Keratinocyte (primary cell): ENCODE measurements at places on chromosomes 12 and 14. TPM values are rescaled to one million over a fixed set of nuclear protein-coding genes. Genes with fewer than 3 reads are reported as not detected.

LAG3 gene
- 0.09 to 0.14 TPM (median 0.09 TPM) in 3 replicates for polyA plus RNA-seq

DNA sequence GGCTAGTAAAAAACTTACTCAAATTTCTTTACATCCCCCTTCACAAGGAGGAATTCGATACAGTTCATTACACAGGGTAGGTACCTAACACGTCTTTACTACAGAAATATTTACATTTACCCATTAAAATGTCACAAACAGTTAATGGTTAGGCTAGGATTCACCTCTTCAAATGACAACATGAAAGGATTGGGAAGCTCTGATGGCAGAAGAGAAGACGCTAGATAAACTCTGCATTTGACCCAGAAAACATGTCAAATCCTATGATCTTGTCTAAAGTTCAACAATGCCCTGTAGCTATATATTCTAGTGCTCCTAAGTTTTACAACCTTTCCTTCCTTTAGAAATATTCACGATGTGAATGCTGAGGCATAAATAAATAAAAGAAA is 64.8 kb downstream of the DENND5B start:
- H3K27ac ChIP-seq: no peak overlapping the region
- no peak overlapping the region for H3K4me3 ChIP-seq
- H3K4me1 ChIP-seq: peaks cover 11% of the 10 kb centered on the region
- H3K36me3 ChIP-seq: no peaks in the 10 kb centered on the region
- DNase-seq: no peak

DNA sequence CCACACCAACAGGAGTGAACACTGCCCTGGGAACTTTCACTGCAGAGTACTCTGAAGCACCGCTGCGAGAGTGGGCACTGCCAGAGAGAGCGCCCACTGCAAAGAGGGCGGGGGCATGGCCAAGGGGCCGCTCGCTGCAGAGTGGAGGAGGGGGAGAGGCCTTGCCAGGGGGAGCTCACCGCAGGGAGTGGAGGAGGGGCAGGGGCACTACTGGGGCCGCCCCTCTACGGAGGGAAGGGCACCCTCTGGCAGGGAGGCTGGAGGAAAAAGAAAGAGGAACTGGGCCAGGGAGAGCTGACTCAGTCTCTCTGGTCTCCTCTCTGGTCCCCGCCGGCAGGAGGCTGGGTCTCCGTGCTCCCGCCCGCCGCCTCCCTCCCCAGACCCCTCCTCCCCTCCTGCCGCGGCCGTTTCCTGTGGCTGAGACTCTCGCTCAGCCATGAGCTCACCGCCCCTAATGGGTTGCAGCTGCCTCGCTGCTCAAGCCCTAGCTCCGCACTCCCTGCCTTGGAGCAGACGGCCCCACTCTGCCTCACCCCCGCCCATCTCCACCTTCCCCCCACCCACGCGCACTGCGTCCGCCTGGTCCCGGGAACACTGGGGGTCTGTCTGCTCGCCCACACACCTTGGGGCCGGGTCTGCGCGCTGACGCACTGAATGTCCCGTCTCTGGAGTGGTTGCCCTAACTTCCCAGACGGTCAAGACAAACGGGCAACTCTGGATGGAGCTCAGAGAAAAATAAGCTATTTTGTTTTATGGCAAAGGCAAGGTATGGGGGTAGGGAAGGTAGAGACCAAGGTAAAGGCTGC is 1.3 kb downstream of the ARHGEF40 start:
- peaks cover 18% of the 10 kb centered on the region for H3K4me1 ChIP-seq
- no peak for DNase-seq
- peaks cover 8% of the 10 kb centered on the region for H3K36me3 ChIP-seq
- peak overlapping the region; percentile 80 for H3K4me3 ChIP-seq

GRCh38 chr12:93133361-93133760 is 204.3 kb upstream of the EEA1 start:
- peaks cover 12% of the 10 kb centered on the region for H3K4me1 ChIP-seq
- H3K27me3 ChIP-seq: no peaks in the 10 kb centered on the region
- H3K36me3 ChIP-seq: no peaks in the 10 kb centered on the region
- no peak for DNase-seq
- H3K4me3 ChIP-seq: no peak overlapping the region
- H3K27ac ChIP-seq: no peak overlapping the region

GRCh38 chr12:122918827-122919226 is 22.9 kb upstream of the VPS37B start:
- H3K4me3 ChIP-seq: no peak overlapping the region
- H3K4me1 ChIP-seq: peaks cover 24% of the 10 kb centered on the region
- H3K36me3 ChIP-seq: no peaks in the 10 kb centered on the region
- no peak overlapping the region for H3K27ac ChIP-seq

DNA sequence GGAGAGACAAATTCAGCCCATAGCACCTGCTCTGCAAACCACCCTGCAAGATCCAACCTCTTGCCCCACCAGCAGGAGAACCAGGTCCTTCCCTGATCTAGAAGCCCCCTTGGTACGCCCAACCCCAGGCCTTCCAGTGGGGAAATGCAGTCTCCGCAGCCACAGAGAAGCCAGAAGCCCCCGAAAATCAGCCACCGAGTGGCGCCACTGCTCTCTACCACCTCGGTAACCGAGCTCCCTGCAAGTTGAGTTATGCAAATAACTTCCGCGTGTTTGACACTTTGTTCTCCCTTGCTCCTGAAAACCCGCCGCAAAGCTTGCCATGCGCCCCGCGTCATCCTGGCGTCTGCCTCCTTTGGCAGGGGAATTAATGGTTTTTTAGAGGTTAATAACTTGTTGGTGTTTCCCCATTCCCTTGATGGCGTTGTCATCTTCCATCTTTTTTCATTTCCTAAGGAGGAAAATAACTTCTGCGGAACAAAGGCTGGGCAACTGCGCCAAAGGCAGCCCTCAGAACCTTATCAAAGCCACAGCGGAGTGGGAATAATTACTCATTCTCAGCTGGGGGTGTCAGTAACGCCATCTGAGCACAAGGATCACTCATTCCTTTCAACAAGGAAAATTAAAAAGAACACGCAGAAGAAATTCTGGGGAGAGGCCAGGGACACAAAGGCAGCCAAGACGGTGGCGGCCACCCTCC is 60.4 kb downstream of the FZD10 start:
- H3K36me3 ChIP-seq: no peaks in the 10 kb centered on the region
- H3K4me3 ChIP-seq: no peak overlapping the region
- no peaks in the 10 kb centered on the region for H3K27me3 ChIP-seq
- H3K27ac ChIP-seq: no peak overlapping the region

PPP4R3A gene
- polyA plus RNA-seq: 33.2 to 53.8 TPM (median 50.1 TPM) in 3 replicates

DNA sequence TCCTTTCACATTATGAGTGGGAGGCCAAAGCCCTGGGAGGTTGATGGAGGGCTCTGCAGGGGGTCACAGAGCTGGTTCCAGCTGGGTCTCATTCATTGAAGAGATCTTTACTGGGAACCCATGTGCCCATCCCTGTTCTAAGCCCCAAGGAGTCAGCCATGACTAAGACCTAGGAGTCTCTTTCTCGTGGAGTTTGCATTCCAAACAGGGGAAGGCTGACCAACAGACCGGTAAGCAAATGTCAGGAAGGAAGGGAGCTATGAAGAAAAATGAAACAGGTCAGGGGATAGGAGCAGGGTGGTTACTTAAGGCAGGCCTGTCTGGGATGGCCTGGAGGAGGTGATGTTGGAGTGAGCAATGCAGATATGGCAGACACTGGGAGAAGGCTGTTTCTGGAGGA is 31.5 kb downstream of the SYNDIG1L start:
- no peaks in the 10 kb centered on the region for H3K4me1 ChIP-seq
- no peak for DNase-seq
- no peak overlapping the region for H3K27ac ChIP-seq
- no peaks in the 10 kb centered on the region for H3K36me3 ChIP-seq
- H3K27me3 ChIP-seq: peaks cover 31% of the 10 kb centered on the region
- H3K4me3 ChIP-seq: no peak overlapping the region

MMP19 gene
- 2.2 to 4.1 TPM (median 2.7 TPM) in 3 replicates for polyA plus RNA-seq

DNA sequence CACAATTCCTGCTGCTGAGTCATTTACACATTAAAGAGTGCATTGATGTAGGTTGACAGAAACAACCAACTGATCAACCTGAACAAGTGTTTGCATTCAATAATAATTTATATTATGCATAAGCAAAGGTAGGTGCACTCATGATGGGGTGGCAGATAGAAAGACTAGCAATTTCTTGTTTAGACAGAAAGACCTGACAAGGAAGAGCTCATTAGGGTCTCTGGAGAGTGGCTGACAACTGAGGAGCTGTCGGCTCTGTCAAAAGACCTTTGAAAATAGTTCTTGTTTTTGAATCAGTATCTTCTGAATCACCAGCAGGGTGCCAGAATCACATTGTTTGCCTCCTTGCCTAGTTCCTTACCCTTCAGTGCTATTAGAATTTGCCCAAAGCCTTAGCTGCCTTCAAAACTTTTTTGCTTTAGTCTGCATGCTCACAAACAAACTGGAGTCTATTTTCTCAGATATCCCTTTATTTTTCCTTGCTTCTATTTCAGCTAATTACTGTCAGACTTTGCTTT is 234.7 kb downstream of the BTG1 start:
- no peaks in the 10 kb centered on the region for H3K36me3 ChIP-seq
- H3K27ac ChIP-seq: no peak overlapping the region
- H3K4me3 ChIP-seq: no peak overlapping the region
- no peaks in the 10 kb centered on the region for H3K27me3 ChIP-seq
- DNase-seq: no peak
- H3K4me1 ChIP-seq: no peaks in the 10 kb centered on the region

DNA sequence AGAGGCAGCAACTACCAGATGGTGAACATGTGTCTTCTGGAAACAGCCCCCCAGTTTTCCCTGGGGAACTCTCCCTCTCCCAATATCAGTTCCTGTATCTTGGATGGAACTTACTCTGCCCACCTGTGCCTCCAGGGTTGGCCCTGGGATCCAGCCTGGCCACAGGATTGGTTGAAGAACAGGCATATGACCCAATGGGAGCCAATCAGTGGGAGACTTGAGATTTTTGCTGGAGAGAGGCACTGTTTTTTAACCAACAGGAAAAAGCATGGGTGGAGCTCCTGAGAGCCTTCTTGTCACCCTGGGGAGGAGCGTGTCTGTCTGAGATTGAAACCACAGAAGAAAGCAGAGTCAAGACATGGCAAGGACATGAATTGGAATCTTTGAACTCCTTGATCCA is 33.6 kb upstream of the COX6A1 start:
- H3K27ac ChIP-seq: no peak overlapping the region
- H3K27me3 ChIP-seq: no peaks in the 10 kb centered on the region
- no peak overlapping the region for H3K4me3 ChIP-seq
- H3K4me1 ChIP-seq: no peaks in the 10 kb centered on the region
- H3K36me3 ChIP-seq: no peaks in the 10 kb centered on the region
- no peak for DNase-seq

- no peaks in the 10 kb centered on the region for H3K36me3 ChIP-seq
- H3K4me3 ChIP-seq: no peak overlapping the region
- H3K27me3 ChIP-seq: no peaks in the 10 kb centered on the region
These were observed 36.6 kb downstream of the RASSF8 start for GRCh38 chr12:25994901-25995625.

SMIM41 gene
- not detected in 3 replicates for polyA plus RNA-seq

GRCh38 chr12:113185180-113186032 is at the start of the genes DDX54 and RITA1:
TSS of gene DDX54 (minus strand) at chr12:113185478. CDS start at chr12:113185451, 27 bp downstream.
TSS of gene RITA1 (plus strand) at chr12:113185721. CDS start at chr12:113186747, 1,026 bp downstream.
- H3K36me3 ChIP-seq: peaks cover 20% of the 10 kb centered on the region
- H3K27ac ChIP-seq: peak within 1 kb of the TSS; percentile 95
- DNase-seq: no peak
- peaks cover 14% of the 10 kb centered on the region for H3K4me1 ChIP-seq
- H3K27me3 ChIP-seq: no peaks in the 10 kb centered on the region

GRCh38 chr12:65327207-65328076 is 49.0 kb downstream of the MSRB3 start:
- no peaks in the 10 kb centered on the region for H3K27me3 ChIP-seq
- no peak overlapping the region for H3K27ac ChIP-seq
- no peak overlapping the region for H3K4me3 ChIP-seq
- no peaks in the 10 kb centered on the region for H3K4me1 ChIP-seq

GRCh38 chr14:100610511-100611217 is 23.4 kb upstream of the BEGAIN start:
- no peaks in the 10 kb centered on the region for H3K36me3 ChIP-seq
- H3K27me3 ChIP-seq: no peaks in the 10 kb centered on the region
- H3K27ac ChIP-seq: no peak overlapping the region

- H3K27ac ChIP-seq: no peak overlapping the region
- H3K4me1 ChIP-seq: no peaks in the 10 kb centered on the region
- H3K27me3 ChIP-seq: no peaks in the 10 kb centered on the region
- H3K36me3 ChIP-seq: no peaks in the 10 kb centered on the region
- DNase-seq: no peak
These were observed 655.7 kb downstream of the AACS start for GRCh38 chr12:125720961-125721360.

- peaks cover 72% of the 10 kb centered on the region for H3K4me1 ChIP-seq
- DNase-seq: no peak
These were observed 192.8 kb upstream of the AMIGO2 start for GRCh38 chr12:47272412-47273190.

C14orf132 gene
- polyA plus RNA-seq: 0.53 to 1.9 TPM (median 1.3 TPM) in 3 replicates

- no peak overlapping the region for H3K27ac ChIP-seq
- no peaks in the 10 kb centered on the region for H3K27me3 ChIP-seq
- DNase-seq: no peak
- no peaks in the 10 kb centered on the region for H3K36me3 ChIP-seq
- no peak overlapping the region for H3K4me3 ChIP-seq
- peaks cover 8% of the 10 kb centered on the region for H3K4me1 ChIP-seq
These were observed 9.6 kb downstream of the CRADD start for GRCh38 chr12:93686572-93687356.

- H3K27me3 ChIP-seq: no peaks in the 10 kb centered on the region
- no peaks in the 10 kb centered on the region for H3K36me3 ChIP-seq
- no peak for DNase-seq
- H3K4me1 ChIP-seq: peaks cover 11% of the 10 kb centered on the region
- H3K27ac ChIP-seq: no peak overlapping the region
- peak overlapping the region; percentile 97 for H3K4me3 ChIP-seq
These were observed 300 bp upstream of the TTC5 start for GRCh38 chr14:20306079-20306423.

PTPN6 gene
- polyA plus RNA-seq: 18.7 to 21.0 TPM (median 19.7 TPM) in 3 replicates

FAM181A gene
- polyA plus RNA-seq: 0.04 TPM in 1 of 3 replicates, not detected in the others

DNA sequence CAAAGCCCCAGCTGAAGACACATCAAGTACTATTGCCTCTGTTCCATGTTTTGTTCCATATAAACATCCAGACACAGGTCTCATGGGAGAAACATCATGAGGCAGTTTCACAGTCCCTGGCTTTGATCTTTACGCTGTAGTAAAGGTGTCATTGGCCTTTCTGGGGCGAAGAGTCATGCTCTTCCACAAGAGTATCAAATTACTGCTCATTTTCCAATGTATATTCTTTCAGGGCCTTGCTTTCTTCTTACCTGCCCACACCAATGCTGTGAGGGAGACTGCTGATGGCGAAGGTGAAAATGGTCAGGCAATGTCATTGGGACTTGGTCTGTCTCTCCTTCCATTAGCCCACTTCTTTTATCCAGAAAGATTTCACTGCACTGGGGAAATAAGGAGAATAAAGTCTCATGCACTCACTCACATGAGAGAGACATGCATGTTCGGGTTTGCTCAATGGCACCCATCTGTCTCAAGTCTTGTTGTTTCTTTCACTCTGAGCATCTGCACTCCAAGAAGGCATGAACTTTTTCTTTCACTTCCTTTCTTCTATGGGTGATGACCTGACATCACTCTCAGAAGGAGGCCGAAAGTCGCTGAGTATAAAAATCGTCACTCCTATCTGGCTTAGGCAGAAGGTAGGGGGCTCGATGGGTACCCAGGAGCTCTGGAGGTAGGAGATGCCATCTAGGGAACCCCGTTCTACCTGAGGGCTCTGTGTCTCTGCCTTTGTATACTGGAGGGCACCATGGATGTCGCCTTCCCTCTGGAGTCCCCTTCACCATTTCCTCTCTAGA is 1.3 kb upstream of the JDP2 start:
- H3K27me3 ChIP-seq: no peaks in the 10 kb centered on the region
- H3K4me3 ChIP-seq: no peak overlapping the region
- no peak for DNase-seq
- H3K27ac ChIP-seq: no peak overlapping the region
- H3K4me1 ChIP-seq: peaks cover 20% of the 10 kb centered on the region
